ENCODE measurements at places on chromosomes 13 and 19.

DNA sequence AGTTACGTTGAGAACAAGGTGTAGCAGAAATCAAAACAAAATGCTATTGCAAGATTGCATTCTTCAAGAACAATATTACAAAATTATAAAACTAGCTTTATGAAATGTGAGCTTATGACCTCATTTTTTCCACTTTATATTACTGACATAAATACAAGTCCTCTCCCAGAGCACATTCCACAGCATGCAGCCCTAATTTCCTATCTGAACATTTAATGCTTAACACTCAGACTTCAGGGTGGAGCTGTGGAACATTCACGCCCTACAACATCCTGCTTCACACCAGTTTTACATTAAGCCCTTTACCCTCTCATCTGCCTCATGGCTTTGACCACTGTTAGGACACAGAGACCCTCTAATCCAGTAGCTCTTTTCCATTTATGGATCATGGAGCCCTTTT, 65.5 kb downstream of the EPSTI1 start:
- DNase-seq = no peak

GRCh38 chr19:47607564-47608073, 1.3 kb upstream of the BICRA start:
- no peak for DNase-seq

DNA sequence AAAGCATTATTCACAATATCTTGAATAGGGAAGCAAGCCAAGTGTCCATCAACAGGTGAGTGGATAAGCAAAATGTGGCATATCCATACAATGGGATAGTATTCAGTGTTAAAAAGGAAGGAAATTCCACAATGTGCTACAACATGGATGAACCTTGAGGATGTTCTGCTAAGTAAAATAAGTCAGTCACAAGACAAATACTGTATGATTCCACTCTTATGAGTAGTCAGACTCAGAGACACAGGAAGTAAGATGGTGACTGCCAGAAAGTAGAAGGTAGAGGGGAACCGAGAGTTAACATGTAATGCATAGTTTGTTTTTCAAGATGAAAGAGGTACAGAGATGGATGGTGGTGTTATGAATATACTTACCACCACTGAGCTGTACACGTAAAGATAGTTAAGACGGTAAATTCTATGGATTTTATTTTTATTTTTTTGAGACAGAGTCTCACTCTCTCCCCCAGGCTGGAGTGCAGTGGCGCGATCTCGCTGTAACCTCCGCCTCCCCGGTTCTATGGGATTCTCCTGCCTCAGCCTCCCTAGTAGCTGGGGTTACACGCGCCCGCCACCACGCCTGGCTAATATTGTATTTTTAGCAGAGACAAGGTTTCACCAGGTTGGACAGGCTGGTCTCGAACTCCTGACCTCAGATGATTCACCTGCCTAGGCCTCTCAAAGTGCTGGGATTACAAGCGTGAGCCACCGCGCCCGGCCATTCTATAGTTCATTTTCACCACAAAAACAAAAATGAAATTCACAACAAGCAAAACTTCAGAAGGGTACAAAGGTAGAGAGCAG, 1.0 kb upstream of the CHAMP1 start:
- peak; percentile 44 for DNase-seq

DNA sequence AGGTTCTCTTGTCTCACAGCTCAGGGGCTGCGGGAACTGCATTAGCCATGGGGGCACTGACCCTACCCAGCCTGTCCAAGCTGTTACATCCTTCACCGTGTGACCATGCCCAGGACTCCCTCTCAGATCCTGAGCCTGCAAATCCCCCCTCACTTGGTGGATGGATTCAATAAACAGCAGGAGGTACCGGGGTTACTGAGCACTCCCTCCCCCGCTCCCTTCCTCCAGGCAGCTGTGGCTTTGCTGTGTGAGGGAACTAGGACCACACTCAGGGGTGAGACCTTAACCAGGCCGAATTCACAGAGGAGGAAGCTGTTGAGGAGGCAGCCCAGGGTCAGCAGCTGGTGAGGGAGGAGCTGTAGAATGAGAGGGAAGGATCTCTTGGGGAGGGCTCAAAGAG, 27.0 kb upstream of the CEACAM1 start:
- no peak for DNase-seq

GRCh38 chr19:10991521-10992081, 30.8 kb downstream of the SMARCA4 start:
- no peak for DNase-seq

DNA sequence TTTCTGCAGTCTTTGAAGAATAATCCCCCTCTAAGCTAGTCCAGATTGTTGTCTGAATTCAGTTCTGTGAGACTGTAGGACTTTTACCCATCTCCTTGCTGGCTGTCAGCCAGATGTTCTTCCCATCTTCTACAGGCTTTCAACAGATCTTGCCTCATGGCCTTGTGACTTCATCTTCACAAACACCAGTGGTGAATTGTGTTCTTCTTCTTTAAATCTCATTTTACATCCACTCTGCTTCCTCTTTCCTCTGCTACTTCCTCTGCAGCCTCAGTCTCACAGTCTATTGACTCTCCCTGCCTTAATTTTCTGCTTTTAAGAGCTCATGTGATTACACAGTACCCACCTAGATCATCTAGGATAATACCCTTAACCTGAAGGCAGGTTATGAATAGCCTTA, 859.0 kb upstream of the SLITRK1 start:
- no peak for DNase-seq

- DNase-seq = no peak
These were observed 1147.1 kb upstream of the SPRY2 start for GRCh38 chr13:81488021-81488420.

- DNase-seq = peak; percentile 98
These were observed at the start of gene BAX for GRCh38 chr19:48954595-48955307. TSS of gene BAX (plus strand) at chr19:48954875. CDS start at chr19:48954929, 54 bp downstream.

DNA sequence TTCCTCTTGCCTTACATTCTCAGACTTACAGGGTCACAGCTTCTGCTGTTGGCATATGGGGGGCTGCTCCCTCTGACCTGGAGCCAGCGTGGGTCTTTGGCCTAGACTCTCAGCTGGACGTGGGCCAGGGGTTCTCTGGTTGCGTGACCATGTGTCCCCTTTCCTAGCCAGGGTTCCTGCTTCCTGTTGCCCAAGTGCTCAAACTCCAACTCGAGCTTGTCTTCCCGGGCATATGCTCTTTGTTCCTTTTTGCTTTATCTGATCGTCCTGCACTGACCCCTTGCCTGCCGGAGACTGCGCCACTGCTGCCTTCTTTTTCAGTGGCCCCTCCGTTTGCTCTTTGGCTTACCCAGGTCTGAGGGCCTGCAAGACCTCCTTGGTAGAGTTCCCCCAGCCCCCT, 25.3 kb upstream of the GPR183 start:
- no peak for DNase-seq

GRCh38 chr19:57820599-57820998, 5.9 kb upstream of the ZNF552 start:
- no peak for DNase-seq
